ENCODE measurements at places on chromosomes 7 and 10.

GRCh38 chr10:103466734-103467133, 8.0 kb upstream of the CALHM1 start:
- no peak for DNase-seq

- no peak for DNase-seq
Measured at GRCh38 chr10:51666456-51666855, 32.9 kb downstream of the CSTF2T start.

DNA sequence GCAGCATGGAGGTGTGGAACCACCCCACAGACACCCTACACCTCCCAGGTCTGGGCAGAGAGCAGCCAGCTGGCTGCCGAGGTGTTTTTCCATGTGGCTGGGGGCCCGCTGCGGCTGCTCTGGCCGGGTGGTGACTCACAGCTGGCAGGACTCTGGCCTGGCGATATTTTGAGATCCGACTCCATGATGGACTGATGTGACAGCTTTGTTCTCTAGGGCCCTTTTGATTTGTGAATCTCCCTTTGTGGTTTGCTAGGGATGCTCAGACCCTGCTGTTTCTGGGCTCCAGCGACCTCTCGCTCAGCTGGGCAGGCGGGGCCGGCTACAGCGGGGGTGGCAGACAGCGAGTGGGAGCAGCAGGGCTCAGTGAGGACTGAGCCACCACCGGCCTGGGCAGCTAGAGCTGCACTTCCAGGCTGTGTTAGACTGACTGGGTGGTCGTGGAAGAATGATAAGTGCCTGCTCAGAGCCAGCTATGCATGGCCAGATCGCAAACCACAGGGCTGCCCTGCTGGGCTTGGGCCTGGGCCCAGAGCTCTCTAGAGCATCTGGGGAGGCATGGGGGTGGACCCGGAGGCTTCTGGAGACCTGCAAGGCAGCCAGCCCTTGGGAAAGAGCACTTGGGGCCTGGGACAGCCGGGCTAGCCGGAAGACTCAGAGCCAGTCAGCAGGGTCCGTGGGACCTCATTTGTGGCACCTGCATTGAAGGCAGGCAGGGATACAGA, 46.2 kb upstream of the GDF10 start:
- DNase-seq, result no peak

GRCh38 chr10:7192831-7193361, 217.9 kb downstream of the SFMBT2 start:
- no peak for DNase-seq

- no peak for DNase-seq
Measured at GRCh38 chr7:121882731-121883130, 9.8 kb downstream of the PTPRZ1 start.

DNA sequence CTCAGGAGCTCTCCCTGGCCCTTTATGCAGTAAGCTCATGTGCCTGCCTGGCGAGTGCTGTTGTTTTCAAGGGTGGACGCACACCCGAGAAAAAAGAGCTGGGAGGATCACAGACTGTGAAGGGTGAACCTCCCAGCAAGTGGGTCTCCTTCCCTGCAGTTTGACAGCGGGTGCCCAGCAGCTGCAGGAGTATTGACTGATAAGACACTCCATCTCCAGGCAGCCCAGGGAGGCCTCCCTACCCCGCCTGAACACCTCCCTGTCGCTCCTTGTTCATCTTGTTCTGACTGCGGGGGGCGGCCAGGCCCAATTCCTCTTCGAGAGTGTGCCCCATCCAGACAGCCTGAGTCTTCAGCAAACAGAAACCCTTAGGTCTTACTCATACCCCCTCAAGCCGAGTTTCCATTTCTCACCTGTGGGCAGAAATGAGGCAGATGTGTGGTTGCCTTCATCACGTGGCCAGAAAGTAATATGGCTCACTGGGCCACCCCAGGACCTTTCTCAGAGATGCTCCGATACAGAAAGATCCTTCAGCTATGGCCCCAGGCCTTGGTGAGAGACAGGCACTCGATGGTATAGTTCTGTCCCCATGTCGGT, 17.2 kb downstream of the MDH2 start:
- DNase-seq, result no peak

DNA sequence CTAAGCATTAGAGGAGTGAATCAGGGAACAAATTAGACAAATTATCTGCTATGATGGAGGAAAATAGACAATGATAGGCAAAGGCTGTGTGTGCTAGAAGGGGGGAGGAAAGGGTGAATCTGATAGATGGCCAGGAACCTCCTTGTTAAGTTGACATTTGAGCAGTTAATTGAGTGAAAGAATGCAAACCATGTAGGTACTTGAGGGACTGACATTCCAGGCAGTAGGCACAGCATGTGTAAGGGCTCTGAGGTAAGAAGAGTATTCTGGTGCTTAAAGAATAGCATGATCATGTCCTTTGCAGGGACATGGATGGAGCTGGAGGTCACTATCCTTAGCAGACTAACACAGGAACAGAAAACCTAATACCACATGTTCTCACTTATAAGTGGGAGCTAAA, 48.6 kb upstream of the TES start:
- no peak for DNase-seq

- no peak for DNase-seq
Measured at GRCh38 chr7:111853201-111853990, 291.1 kb upstream of the IMMP2L start.

GRCh38 chr10:122849900-122850605, 4.4 kb upstream of the CUZD1 start:
- no peak for DNase-seq

DNA sequence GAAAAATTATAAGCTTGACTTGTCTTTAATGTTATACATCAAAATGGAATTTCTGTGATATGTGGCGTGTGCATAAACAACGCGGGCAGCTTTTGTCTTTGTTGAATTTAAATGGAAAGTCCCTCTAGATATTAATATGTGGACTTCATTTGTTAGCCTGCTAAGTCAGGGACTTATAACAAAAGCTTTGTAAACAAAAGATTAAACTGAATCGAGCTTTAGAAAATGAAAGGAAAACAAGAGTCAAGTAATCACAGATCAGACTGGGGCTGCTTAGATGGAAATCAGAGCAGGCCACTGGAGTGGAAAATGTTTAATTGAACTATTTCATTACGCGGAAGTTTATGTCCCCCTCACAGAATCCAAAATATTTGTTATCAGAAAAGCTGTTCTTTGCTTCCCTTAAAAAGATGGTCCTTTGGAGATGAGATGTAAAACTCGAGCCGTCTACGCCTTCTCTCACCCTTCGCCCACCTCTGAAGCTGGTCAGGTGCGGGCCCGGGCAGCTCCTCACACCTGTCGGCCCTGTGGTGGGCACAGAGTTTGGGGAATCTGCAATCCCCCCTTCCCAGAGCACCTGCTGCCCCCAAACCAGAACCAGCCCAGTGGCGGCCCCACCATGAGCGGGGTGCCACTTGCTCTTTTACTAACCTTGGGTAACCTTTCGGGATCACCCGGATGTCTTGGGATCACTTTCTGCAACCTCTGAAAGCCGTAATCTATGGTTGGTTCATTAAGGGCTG, 116.2 kb downstream of the EBF3 start:
- no peak for DNase-seq

- no peak for DNase-seq
Measured at GRCh38 chr7:6705959-6706665, 635 bp downstream of the ZNF12 start.

DNA sequence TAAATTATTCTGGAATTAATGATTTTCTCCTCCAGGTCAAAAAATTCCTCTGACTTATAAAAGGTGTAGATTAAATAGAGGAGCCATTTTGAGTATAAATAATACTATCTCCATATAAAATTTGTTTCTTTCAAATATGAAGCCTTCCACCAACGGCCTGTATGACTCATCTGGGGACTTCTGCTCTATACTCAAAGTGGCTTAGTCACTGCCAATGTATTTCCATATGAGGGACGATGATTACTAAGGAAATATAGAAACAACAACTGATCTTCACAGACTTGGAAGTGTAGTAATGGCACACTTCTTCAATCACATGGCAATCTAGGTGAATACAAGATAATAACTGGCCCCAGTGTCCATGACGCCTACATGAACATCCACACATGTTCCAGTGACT, 335.6 kb upstream of the HGF start:
- no peak for DNase-seq

DNA sequence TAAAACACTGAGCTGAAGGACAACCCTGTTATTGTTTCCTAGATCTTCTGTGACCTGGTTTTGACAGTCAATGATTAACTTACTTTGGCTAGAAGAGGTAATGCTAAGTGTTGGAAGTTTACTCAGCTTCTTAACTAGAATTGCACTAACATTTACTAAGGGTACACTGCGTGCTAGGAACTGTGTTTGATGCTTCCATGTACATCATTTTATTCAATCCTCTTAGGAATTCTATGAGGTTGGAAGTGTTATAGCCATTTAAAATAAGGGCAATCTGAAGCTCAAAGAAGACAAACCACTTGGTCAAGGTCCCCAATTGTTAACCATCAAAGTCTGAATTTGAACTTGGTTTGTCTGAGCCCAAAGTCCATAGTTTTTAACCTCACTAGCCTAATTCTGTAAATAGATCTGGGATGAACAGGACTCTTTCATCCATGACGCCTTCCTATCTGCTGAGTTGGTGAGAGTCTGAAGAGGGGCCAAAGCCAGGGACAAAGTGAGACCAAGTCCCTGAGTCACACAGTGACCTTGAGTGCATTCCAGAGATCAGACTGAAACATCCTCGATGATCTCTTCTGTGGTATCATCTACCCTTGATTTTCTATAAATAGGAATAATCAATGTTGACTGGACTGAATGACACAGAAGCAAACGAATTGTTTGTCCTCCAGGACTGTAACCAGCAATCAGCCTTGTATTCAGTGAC, 29.2 kb upstream of the ZNRF2 start:
- DNase-seq, result no peak

Data from forelimb muscle (tissue), 1 donor.